Naive thymus-derived CD4-positive, alpha-beta T cell (primary cell): ENCODE measurements at places on chromosomes 2 and 18. TPM values are rescaled to one million over a fixed set of nuclear protein-coding genes. Genes with fewer than 3 reads are reported as not detected.

Gene SOCS6
- total RNA-seq = 4.2 TPM

Gene PLCL1
- total RNA-seq = 22.7 TPM

DNA sequence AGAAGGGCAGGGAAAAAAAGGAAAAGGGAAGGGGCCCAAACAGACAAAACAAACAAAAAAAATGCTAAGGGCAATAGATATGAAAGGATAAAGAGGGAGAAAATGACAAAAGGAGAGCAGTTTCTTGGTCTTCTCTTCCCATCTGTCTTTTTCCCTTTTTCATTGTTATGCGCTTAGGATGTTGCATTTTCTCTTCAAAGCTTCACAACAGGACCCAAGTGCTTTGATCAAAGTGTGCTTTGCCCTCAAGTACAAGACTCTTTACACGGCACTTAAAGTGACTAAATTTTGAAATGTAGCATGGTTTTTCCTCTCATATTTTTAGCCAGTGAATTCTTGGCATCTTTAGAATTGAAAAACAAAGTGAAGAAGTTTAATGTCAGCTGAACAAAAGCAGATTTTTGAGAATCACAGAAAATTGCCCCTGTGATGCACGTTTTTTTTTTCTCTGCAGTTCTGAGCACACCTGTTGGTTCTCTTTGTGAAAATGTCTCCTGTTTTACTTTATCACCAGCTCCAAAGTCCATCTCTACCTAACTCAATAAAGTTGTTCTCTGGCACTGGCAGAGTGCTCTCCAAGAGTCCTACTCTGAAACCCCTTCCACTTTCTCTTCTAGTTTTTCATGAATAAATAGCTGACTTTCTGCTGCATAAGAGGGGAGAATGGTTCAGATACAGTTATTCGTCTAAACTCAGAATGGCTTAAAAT is 126.6 kb downstream of the KCNH7 start:
- H3K4me3 ChIP-seq = no peak overlapping the region
- no peaks in the 10 kb centered on the region for H3K4me1 ChIP-seq
- H3K36me3 ChIP-seq = no peaks in the 10 kb centered on the region
- no peaks in the 10 kb centered on the region for H3K27me3 ChIP-seq
- no peak overlapping the region for H3K27ac ChIP-seq

GRCh38 chr18:35577045-35577848 is 4.3 kb upstream of the GALNT1 start:
- DNase-seq = no peak
- no peaks in the 10 kb centered on the region for H3K36me3 ChIP-seq
- peaks cover 2% of the 10 kb centered on the region for H3K4me1 ChIP-seq

- H3K27ac ChIP-seq = no peak overlapping the region
- no peaks in the 10 kb centered on the region for H3K27me3 ChIP-seq
- H3K4me3 ChIP-seq = no peak overlapping the region
Observed at GRCh38 chr2:233462826-233463470, 103.6 kb downstream of the USP40 start.

GRCh38 chr18:67550872-67551520 is 34.5 kb upstream of the DSEL start:
- H3K4me1 ChIP-seq = no peaks in the 10 kb centered on the region
- DNase-seq = no peak
- H3K36me3 ChIP-seq = no peaks in the 10 kb centered on the region
- no peak overlapping the region for H3K4me3 ChIP-seq

- H3K27ac ChIP-seq = no peak overlapping the region
- no peaks in the 10 kb centered on the region for H3K27me3 ChIP-seq
Observed at GRCh38 chr18:75360215-75360614, 67.3 kb downstream of the SMIM21 start.

DNA sequence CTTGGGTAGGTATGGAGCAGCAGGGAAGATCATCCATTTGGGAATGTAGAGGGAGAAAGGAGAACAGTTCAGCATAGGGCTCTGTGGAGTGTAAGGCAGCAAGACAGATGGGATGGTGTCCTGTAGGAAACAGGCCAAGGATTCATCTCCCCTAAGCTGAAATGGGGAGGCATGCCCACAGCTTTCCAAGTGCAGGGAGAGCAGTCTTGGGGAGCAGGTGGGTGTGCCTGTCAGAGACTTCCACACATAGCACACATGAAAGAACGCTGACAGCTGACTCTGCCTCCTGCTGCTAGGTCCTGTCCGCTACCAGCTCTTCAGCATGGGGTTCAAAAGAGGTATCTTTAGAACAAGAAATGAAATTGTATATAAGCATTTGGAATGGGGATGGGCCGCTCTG is 9.0 kb downstream of the SETBP1 start:
- H3K4me1 ChIP-seq = no peaks in the 10 kb centered on the region
- no peak for DNase-seq
- no peaks in the 10 kb centered on the region for H3K36me3 ChIP-seq
- H3K27me3 ChIP-seq = no peaks in the 10 kb centered on the region

DNA sequence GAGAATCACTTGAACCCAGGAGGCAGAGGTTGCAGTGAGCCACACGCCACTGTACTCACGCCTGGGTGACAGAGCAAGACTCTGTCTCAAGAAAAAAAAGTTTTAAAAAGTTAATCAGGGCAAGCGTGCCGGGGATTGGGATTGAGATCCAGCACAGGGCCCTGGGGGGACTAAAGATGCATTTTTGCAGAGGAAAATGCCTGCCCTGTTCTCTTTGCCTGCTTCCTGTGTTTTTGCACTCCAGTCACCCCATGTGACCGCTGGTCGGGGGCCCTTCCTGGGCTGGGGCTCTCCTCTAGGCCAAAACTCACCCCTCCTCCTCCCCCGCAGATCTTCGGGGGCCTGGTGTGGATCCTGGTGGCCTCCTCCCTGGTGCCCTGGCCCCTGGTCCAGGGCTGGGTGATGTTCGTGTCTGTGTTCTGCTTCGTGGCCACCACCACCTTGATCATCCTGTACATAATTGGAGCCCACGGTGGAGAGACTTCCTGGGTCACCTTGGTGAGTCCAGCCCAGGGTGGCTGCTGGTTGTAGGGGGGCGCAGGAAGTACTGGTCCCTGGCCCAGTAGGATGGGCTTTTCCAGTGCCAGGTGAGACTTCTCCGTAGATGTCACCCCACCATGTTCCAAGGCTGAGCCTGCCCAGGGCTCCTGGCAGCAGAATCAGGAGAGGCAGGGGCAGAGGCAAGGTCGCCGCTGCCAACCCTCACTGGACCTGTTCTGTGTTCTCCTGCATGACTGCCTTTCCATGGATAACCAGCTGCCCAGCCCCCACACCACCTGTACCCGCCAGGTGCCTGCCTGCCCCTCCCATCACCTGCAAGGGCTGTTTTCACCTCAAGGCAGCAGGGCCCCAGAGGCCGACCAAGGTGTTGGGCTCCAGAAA is 22.4 kb downstream of the MAL start:
- peaks cover 80% of the 10 kb centered on the region for H3K36me3 ChIP-seq
- H3K4me3 ChIP-seq = no peak overlapping the region
- H3K27ac ChIP-seq = peak overlapping the region; percentile 58
- H3K27me3 ChIP-seq = no peaks in the 10 kb centered on the region

DNA sequence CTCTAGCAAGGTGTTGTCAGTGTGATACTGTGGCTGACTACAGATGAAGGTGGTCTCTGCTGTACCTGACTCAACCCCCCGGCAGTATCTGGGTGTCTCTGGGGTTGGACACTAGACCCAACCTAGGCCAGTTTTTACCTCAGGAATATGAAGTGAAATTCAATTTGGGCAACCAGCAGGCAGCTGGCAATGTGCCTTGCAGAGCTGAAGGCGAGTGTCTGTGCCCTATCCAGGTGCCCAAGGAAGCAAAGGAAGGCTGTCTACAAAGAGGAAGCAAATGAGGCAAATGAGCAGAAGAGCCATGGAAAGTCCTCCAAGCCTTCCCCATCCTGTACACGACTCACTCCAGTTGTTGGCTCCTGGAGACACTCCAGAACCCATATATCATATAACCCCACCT is 264.6 kb upstream of the AGAP1 start:
- H3K27ac ChIP-seq = no peak overlapping the region
- H3K4me3 ChIP-seq = no peak overlapping the region
- no peaks in the 10 kb centered on the region for H3K4me1 ChIP-seq
- no peaks in the 10 kb centered on the region for H3K27me3 ChIP-seq

- H3K4me3 ChIP-seq = no peak overlapping the region
- H3K36me3 ChIP-seq = no peaks in the 10 kb centered on the region
- no peak overlapping the region for H3K27ac ChIP-seq
- no peaks in the 10 kb centered on the region for H3K4me1 ChIP-seq
- H3K27me3 ChIP-seq = no peaks in the 10 kb centered on the region
Observed at GRCh38 chr2:73260338-73260984, 23.8 kb downstream of the FBXO41 start.

- DNase-seq = no peak
- H3K27me3 ChIP-seq = no peaks in the 10 kb centered on the region
- H3K4me3 ChIP-seq = no peak overlapping the region
Observed at GRCh38 chr18:13562494-13563029, 163.8 kb downstream of the FAM210A start.

DNA sequence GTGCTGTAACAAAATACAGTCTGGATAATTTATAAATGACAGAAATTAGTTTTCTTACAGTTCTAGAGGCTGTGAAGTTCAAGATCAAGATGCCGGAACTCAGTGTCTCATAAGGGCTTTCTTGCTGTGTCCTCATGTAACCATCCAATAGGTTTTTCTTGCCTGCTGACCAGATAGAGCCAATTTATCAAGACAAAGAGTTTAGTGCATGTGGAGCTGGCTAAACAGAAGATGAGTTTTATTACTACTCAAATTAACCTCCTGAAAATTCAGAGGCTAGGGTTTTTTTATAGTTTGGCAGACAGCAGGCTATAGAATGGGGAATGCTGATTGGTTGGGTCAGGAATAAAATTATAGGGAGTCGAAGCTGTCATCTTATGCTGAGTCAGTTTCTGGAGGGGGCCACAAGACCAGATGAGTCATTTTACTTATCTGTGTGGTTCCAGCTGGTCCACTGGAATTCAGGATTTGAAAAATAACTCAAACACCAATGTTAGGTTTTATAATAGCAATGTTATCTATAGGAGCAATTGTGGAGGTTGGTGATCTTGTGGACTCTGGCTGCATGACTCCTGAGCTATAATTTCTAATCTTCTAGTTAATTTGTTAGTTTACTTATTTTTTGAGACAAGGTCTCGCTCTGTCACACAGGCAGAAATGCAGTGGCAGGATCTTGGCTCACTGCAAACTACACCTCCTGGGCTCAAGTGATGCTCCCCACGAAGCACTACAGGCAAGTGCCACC is 3.2 kb upstream of the PDK1 start:
- H3K4me1 ChIP-seq = peaks cover 38% of the 10 kb centered on the region
- no peak overlapping the region for H3K4me3 ChIP-seq
- H3K36me3 ChIP-seq = peaks cover 7% of the 10 kb centered on the region
- no peak overlapping the region for H3K27ac ChIP-seq

DNA sequence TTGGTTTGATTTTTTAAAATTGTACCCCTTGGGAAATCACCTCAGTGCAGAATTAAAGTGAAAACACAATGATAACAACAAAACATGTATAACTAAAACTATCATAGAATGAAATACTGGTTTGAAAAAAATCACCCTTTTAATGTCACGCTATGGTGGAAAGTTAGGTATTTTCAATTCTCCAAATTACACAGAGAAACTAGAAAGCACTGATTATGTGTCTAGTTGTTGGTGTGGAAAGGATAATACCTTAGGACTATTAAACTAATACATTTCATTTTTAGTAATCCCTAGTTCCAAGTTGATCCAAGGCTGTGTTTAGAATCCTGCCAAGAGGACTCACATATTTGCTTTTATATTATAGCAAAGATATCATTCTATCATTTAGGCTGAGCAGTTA is 71.2 kb downstream of the NUP35 start:
- no peak overlapping the region for H3K4me3 ChIP-seq
- H3K27me3 ChIP-seq = no peaks in the 10 kb centered on the region
- DNase-seq = no peak
- no peak overlapping the region for H3K27ac ChIP-seq
